DMS79 treated with DMSO at 0.1 percent for 48 hours (cell line): ENCODE measurements at places on chromosomes 7 and 10.

DNA sequence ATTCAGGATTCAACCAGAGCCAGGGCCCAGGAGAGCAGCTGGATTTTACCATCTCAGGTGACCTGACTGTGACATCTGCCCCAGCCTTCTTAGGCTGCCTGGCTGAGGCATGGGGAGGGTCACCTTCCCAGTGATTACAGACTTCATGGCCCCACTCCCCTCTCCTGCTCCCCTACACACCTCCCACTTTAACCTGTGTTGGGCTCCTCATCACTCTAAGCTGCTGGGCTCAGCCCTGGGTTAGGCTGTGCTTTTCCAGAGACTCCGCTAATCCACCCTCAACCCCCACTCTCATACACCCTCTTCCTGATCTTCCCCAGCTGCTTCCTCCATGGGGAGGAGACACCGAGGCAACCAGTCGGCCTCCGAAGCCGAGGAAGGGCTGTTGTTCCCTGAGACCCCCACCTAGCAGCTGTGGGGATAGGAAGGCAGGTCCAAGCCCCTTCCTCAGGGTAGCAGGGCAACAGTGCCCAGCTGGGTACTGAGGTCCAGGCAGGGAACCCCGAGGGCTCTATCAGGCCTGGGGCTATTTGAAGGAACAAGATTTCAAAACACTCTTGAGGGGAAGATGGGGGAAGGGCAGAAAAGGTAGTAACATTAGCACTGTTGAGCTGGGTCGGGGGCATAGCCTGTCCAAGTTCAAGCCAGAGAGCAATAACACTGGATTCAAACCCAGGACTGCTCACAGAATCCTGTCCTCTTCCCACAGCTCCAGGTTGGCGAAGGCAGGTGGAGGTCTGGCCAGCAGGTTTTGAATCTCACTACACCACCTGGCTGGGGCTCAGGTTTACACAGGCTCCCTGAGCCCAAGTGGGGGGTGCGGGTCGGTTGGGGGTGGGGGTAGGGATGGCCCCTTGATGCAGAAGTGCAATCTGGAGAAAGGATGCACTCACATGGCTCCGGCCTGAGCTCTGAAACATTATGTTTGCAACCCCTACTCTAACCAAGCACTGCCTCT, 1.8 kb downstream of the IMPDH1 start:
- DNase-seq = no peak

DNA sequence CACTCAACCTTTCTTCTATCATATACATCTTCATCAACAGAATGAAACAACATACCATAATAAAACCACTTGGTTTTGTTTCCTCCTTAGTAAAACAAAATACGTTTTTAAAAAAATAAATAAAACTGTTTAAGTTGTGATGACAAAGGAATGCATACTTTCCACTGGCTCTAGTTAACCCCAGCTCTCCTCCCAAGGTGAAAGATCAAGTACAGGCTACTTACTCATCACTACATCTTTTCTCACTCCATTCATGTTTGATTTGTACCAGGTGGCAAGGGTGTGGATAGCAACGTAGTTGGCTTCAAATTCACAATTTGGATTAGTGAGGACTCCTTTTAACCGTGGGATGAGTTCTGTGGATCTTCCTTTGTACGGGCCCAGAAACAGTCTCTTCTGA, 14.7 kb downstream of the OGA start:
- DNase-seq = no peak

GRCh38 chr7:83921941-83922607, 272.5 kb downstream of the SEMA3A start:
- peak; percentile 53 for DNase-seq

DNA sequence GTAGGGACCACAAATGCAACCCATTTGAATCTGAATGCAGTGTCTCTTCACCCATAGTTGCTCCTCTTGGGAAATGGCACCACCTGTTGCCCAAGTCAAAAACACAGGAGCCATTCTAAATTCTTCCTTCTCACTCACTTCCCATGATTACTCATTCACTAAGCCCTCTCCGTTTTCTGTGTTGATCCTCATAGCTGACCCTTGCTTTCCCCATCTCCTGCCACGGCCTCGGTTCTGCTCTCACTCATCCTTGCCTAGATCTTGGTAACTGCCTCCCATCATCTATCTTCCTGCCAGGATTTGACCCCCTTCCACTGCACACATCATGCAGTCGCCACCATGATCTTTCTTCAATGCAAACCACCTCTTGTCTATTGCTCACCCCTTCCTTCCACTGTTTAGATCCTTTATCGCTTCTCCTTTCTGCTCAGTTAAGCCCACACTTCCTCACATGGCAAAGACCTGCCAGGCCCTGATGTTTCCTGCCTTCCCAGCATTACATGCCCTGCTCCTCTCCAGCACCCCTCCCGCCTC, 19.0 kb upstream of the CPN1 start:
- DNase-seq = no peak

DNA sequence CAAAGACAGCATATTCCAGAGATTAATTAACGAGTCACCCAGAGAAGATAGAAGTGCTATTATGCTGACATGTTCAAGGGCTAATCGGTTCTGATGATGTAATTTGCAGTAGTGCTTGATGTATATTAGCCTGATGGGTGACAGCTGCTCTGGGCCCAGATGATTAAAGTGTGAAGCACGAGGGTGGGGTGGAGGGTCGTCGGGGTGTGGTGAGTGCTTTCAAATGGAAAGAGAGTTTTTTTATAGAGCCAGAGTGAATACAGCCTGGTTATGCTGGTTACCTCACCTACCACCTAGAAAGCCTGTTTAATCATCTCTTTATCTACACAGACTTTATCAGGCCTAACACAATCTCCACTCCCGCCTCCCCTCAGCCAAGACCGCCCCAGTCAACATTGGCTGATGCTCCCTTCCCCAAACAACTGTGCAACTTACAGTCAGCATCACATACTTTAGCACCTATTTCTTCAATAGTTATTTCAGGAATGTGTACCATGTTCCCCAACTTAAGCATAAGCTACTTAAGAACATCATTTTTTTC, 11.5 kb upstream of the STN1 start:
- DNase-seq = no peak

GRCh38 chr10:33655921-33656320, 321.5 kb upstream of the NRP1 start:
- no peak for DNase-seq

- no peak for DNase-seq
These were observed 106.6 kb upstream of the SHH start for GRCh38 chr7:155918720-155919390.

- no peak for DNase-seq
These were observed 651.1 kb downstream of the SORCS3 start for GRCh38 chr10:105292236-105292635.

- DNase-seq = no peak
These were observed 236.3 kb upstream of the IGFBP3 start for GRCh38 chr7:46157404-46157803.

- DNase-seq = no peak
These were observed 178.7 kb downstream of the DNAJB6 start for GRCh38 chr7:157515342-157516041.

- DNase-seq = peak; percentile 94
These were observed 141.3 kb upstream of the AGK start for GRCh38 chr7:141409801-141410329.

GRCh38 chr10:7302392-7302906, 108.4 kb downstream of the SFMBT2 start:
- DNase-seq = no peak

DNA sequence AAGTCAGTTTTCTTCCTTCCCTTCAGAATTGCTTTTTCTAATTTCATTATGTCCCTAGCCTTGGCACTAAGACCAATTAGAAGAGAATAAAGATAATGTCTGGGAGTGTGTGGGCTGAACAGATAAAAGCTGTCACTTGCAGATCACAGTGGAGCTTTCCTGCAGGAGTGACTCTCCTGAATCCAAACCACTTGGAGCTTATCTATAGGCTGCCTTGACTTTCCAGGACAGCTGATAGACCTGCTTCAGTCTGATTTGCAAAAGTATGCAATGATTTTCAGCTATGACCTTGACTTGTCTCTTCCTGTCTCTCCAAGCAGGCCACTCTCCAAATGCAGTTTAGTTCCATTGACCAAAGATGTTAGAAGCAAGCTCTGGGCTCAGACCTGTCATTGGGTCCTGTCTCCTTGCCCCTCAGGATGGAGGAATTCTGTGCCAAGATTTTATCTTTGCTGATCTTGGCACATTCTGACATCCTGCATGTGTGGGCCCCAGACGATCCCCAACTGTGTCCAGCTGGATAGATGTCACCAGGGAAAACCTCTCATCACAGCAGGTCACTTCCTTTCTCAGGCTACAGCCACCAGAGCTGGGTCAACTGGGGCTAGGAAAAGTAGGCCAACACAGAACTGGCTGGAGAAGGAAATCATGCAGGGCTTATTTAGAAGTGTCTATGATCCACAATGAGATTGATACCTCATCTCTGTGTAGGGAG, 120.9 kb upstream of the ZNF438 start:
- no peak for DNase-seq

GRCh38 chr7:45591101-45591906, 17.1 kb downstream of the ADCY1 start:
- no peak for DNase-seq

GRCh38 chr10:92164036-92164696, 126.7 kb downstream of the CPEB3 start:
- peak; percentile 12 for DNase-seq

- no peak for DNase-seq
These were observed 17.5 kb upstream of the TSGA13 start for GRCh38 chr7:130703851-130704250.

- DNase-seq = no peak
These were observed 1.7 kb upstream of the IGFBP3 start for GRCh38 chr7:45922810-45923209.

DNA sequence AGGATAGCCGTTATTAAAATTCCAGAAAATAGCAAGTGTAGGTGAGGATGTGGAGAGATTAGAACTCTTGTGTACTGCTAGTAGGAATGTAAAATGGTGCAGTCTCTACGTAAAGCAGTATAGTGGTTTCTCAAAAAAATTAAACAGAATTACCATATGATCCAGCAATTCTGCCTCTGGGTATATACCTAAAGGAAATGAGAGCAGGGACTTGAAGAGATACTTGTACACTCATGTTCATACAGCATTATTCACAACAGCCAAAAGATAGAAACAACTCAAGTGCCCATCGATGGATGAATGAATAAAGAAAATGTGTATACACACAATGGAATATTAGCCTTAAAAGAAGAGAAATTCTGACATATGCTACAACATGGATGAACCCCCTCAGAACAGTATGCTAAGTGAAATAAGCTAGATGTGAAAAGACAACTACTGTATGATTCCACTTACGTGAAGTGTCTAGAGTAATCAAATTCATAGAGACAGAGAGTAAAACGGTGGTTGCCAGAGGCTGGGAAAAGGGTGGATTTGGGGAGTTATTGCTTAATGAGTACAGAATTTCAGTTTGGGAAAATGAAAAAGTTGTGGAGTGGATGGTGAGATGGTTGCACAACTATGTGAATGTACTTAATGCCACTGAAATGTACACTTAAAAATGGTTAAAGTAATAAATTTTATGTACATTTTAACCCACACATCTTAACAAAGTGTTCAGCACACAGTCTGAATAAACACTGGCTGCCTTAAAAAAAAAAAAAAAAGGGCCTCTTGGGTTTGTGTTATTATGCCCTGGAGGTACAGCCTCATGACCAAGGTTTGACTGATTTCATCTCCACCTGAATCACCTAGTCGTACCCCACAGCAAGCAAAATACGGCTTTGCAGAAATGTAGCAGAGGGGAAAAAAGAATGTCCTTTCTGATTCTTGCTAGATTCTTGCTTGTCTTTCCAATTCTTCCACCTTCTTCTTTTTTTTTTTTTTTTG, 26.2 kb downstream of the BUB3 start:
- DNase-seq = no peak

- DNase-seq = peak; percentile 14
These were observed 6.8 kb upstream of the NODAL start for GRCh38 chr10:70448236-70448635.

DNA sequence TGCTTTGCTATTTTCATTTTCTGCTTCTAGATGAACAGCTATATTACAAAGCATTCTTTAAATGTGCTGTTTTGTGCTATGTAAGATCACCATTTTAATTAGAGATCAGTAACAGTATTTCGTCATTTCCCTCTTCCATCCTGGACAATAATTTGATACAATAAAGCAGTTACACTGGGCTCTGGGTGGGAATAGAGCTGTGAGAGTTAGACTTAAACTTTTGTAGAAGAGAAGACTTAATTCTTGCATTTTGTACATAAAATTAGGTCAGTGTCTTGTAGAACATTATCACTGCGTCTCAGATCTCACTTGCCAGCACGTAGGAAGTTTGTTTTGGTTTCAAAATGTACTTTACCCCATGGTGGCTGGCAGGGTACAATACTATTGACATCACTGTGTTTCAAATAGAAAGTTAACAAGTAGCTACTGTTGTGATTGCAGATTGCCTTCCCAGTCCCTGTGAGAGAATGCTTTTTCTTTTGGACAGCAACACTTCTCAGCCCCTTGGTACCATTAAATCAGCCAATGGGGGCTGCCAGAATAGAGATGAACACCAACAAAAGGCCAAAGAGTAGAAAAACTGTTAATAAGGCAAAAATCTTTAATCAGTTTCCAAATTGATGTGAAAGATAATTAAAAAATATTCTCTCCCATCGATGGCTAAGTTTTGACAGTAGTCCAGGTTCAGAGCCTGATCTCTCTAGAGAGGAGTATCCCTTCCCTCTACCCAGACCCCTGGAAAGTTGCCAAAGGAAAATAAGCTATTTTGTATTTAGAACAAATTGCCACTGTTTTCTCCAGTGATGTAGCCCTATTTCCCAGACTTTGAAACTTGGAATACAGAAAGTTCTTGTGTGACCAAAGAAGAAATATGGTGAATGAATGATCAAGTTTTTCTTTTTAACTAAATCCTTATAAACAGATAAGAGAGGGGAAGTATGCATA, 35.1 kb downstream of the SMNDC1 start:
- DNase-seq = no peak

DNA sequence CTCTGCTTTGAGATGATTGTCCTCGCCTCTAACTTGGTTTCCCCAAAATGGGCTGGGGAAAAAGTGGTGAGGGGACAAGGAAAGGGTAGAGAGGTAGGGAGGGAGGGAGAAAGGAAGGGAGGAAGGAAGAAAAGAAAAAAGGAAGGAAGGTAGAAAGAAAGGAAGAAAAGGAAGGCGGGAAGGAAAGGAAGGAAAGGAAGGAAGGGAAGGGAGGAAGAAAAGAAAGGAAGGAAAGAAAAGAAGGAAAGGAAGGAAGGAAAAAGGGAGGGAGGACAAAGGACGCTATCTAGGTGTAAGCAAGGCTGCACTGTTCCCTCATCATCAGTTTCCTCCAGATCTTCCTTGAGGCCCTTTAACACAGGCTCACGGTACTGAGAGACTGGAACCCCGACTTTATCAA, 2.2 kb downstream of the GNA12 start:
- no peak for DNase-seq

DNA sequence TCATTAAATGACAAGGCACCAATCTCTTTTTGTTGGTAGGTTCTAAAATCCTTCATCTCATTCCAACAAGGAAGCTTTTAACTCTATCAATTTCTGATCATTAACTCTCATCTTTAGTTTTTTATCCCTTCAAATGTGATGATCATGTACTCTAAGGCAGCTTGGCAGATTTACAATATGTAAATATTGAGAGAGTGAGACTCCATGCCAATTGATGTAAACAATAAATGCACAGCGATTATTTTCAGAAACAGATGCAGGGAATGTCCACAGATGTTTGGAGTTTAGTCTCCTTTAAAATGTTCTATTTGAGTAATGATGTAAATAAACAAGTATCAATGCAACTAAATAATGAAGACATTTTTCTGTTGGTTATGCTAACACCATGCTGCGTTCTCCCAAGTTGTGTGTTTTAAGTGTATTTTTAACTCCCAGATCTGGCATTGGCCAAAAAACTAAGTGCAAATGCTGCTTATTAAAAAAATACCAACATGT, 213.8 kb downstream of the AHR start:
- no peak for DNase-seq

- DNase-seq = no peak
These were observed 833 bp downstream of the GDF2 start for GRCh38 chr10:47323087-47323486.
